ENCODE measurements at places on chromosomes 11 and 22.

DNA sequence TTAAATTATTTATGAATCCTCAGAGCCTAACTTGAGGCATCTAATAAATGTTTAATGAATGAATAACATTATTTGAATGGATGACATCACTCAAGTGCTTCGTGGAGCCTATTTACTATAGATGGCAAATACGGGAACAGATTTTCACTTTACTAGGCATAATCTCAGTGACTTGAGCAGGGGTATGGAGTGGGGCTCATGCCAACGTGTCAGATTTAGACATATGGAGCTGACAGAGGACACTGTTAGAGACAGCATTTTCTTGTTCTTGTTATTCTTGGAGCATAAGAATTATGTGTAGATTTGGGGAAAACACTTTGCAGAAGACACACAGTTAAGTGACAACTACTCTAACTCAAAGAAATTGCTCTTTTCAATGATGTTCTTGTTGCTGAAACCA is 78.5 kb downstream of the RDX start:
- DNase-seq, result no peak

GRCh38 chr11:61745781-61746441 is 6.5 kb upstream of the MYRF start:
- DNase-seq, result no peak

GRCh38 chr11:42595876-42596275 is 715.9 kb upstream of the API5 start:
- DNase-seq, result no peak

GRCh38 chr11:1880746-1881441 is 10.8 kb downstream of the PRR33 start:
- no peak for DNase-seq

DNA sequence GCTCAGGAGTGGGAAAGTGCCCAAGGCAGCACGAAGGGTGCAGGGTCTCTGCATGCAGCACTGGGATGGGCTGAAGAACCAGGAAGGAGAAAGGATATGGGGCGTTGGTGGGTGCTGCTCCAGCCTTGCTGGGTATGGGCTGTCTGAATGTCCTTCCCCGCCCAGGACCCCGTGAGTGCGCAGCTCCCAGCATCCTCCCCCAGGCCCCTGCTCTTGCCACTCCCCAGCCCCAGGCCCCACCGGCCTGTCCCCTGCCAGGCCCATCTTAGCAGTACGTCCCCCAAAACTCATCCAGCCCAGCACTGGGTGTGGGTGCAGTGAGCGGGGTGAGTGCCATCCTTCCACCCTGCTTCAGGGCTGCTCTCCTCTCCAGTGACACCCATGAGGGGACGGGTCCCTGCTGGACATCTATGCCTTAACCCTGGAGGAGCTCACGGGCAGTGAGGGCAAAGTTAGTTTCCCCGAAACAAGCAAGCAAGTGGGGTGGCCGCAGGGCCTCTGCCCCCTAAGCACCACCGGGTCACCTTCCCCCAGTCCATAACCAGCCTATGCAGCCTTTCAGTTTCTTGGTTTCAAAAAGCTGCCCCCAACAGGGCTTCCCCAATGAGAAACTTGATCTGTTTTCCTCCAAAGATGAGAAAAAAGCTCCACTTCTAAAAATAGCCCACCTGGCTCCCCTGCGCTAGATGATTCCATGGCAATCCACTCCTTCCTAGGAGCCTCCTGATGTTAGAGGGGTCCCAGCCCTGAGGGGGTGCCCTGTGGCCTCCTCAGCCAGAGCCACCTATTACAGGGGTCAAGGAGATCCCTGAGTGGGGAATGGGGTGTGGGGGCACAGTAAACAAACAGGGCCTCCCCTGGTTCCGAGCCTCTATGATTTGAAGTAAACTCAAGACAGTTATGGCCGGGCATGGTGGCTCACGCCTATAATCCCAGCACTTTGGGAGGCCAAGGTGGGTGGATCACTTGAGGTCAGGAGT is 103.8 kb downstream of the MORC2 start:
- no peak for DNase-seq

GRCh38 chr22:28139961-28140360 is 220.9 kb upstream of the PITPNB start:
- no peak for DNase-seq

- DNase-seq, result no peak
Observed at GRCh38 chr11:10494636-10495463, 39.8 kb downstream of the AMPD3 start.

GRCh38 chr22:49956418-49956770 is 4.2 kb upstream of the PIM3 start:
- DNase-seq, result no peak

- no peak for DNase-seq
Observed at GRCh38 chr11:57514538-57515331, 767 bp downstream of the SLC43A1 start.

DNA sequence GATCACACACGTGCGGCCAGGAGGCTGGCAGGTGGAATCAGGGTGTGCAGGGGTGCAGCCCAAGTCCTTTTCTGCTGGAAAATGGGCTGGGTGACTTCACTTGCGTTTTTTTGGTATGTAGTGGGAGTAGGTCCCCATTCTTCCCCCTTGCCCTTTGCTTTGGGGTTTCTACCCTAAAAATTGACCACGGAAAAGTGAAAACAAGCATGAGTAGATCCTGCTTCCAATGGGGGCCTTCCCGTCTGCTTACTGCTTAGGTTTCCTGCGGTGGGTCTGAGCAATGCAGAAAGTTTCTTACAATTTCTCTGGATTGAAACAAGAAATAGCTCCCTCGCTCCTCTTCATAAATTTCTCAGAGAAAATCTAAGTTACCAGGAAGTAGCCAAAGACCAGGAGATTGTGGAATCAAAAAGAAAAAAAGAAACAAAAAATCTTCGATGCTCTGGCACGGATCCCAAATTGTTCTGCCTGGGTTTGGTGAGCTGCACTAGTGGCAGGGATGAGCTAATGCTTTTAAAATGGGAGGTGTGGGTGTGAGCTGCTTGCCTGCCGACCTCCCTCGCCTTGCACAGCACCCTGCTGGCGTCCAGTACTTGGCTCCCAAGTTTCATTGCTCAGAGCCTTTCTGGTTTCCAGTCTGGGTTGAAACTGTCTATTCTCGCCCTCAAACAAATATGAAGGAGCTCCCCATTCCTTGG is 2.4 kb downstream of the TIMP3 start:
- no peak for DNase-seq

DNA sequence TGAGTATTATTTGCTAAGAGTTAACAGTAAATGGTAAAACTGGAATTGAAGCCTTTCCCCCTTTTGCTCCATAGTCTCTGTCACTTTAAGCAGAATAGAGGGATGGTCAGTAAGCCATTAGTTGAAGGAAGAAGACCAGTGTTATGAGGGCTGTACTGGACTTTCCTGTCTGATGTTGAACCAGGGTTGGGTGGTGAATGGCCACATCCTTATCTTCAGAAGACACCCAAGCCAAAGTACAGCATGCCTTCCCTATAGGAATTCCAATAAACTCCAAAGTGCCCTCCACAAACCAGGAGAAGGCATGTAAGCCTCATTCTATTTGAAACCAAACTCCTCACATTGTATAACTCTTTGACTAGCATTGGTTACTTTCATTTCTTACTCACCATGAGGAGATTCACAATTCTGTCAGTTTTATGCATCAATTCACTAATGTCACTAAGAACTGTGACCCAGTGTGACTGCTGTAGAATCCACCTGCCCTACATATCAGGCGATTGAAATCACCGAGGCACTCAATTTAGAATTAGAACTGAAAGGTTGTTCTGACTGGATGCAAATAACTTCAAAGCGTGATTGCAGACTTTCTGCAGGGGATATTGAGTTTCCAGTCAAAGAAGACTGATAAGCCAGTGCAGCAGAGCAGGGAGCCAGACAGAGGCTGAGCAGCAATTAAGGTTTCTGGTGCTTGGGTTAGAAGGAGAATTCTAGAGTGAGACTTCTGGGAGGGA is 107.1 kb upstream of the DDI1 start:
- DNase-seq, result no peak

DNA sequence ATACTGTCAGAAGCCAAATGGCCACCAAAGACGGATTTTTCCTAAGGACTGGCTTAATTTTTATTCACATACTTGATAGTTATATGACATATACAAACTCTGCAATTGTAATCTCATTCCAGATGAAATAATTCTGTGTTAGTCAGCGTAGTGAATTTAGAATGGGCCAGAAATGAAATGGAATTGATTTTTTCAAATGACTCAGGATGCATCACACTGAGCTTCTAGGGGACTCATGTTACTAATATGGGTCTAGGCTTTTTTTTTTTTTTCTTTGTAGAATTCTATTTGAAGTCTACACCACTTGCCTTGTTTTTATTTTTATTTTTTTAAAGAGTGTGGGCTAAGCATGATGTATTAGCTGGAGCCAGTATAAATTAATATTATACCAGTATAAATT is 62.7 kb downstream of the SPECC1L start:
- DNase-seq, result no peak

DNA sequence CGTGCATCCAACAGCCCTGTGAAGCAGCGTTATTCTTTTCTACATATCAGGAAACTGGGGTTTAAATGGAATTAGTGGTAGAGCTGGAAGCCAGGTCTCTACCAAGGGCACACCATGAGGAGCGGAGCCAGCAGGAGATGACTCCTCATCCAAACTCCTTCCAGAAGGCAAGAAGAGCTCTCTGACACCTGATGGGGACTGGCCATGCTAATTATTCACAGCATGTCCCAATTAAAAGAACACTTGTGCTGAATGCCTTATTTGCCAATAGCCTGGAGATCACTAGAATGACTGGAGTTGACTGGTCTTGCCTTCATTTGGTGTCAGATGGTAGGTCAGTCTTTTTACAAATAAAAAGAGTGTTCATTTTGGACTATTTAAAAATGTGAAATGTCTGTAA is 32.9 kb upstream of the SLN start:
- no peak for DNase-seq

DNA sequence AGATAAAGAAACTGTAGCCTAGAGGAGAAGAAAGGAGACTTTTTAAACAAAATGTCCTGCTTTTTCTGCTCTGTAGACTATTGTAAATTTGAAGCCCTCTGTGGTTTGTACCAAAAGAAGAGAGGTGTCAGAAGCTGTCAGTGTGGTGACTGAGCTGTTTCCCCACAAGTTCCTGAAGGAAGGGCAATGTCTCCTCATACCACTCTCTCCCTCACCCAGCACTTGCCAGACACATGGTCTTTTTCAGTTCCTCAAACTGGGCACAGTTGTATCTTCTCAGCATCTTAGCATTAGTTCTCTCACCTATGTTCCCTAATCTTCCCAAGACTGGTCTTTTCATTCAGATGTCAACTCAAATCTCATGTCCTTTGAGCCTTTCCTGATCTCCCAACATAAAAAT is 4.3 kb downstream of the BCO2 start:
- no peak for DNase-seq

GRCh38 chr22:37420686-37421467 is 6.4 kb downstream of the ELFN2 start:
- no peak for DNase-seq

GRCh38 chr11:115297330-115297729 is 206.9 kb downstream of the CADM1 start:
- DNase-seq, result no peak

- no peak for DNase-seq
Observed at GRCh38 chr11:47689480-47689879, 25.7 kb downstream of the AGBL2 start.

DNA sequence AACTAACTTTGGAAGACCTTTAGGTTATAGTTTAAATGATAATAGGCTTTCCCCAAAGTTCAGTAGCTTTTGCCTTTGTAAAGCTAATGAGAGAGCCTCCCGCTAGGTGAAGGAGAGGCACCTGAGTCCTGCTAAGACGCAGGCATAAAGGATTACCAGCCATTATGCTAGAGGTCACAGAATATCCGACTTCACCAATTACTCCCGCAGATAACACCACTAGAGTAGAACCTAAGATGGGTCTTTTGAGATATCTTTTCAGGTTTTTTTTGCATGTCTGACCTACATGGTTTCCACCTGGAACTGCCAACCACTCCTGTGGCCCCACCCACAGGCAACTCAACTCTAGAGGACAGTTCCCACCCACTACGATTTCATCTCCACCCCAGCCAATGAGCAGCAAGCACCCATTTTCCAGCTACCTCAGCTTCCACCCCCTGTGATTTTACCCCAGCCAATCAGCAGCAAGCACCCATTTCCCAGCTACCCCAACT is 314.3 kb downstream of the BRD1 start:
- no peak for DNase-seq

GRCh38 chr11:96126917-96127595 is 203.1 kb upstream of the MTMR2 start:
- DNase-seq, result no peak

DNA sequence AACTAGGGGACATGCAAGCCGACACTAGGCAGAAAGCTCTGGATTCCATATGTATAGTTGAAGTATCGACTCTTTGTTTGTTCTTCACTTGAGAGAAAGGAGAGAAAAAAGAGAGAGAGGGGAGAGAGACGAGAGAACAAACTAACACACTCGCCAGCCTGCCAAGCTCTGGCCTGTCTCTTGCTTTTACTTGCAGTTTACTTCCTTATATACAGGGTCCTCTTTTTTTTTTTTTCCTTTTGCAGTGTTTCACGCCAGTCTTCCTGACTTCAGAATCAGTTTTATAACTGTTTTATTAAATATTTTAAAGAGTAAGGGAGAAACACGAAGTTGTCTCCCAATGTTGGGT is 19.9 kb downstream of the TEAD1 start:
- no peak for DNase-seq

GRCh38 chr11:81070948-81071347 is 1630.1 kb upstream of the TENM4 start:
- DNase-seq, result no peak

GRCh38 chr11:122637541-122637940 is 18.0 kb upstream of the UBASH3B start:
- no peak for DNase-seq

- no peak for DNase-seq
Observed at GRCh38 chr11:127195501-127196120, 195.0 kb upstream of the KIRREL3 start.

DNA sequence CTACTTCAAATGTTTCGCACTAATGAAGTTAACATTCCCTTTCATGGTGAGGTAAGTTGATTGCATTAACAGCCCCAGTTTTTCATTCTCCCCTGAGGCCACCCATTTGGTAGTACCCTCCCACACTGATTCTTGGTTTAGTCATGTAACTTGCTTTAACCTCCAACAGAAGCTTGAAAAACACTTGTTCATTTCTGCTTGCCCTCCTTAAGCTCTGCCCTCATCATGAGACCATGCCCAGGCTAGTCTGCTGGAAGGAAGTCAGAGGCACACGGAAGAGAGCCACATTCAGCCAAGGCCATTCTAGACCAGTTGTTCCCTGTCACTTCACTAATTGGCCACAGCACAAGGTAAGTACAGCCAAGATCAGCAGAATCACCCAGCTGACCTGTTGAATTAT is 50.7 kb upstream of the CD44 start:
- no peak for DNase-seq

DNA sequence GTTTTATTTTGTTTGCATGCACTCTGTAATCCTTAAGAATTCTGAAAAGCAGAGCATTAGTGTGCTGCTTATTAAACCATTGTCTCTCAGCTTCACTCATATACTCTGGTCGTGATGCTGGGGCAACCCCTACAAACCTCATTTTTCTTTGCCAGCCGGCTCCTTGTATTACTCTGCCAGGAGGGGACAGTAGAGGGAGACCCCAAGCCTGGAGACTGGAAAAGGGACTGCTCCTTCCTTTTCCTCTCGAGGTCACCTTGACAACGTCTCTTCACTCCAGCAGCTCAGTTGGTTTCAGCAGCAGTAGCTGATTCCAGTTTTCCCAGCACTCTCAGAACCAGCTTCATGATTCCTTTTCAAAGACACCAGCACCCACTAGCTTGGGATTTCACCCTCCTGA is 2.8 kb upstream of the JHY start:
- no peak for DNase-seq

GRCh38 chr11:65917434-65918210 is 1.2 kb downstream of the C11orf68 start:
- no peak for DNase-seq
